Activated B cell treated with CpG ODN at 0.5 μM for 24 hours (primary cell): ENCODE measurements at places on chromosomes 6 and 20. TPM values are rescaled to one million over a fixed set of nuclear protein-coding genes. Genes with fewer than 3 reads are reported as not detected.

- DNase-seq: no peak
Observed at GRCh38 chr6:36223706-36224105, 27.2 kb downstream of the BRPF3 start.

DNA sequence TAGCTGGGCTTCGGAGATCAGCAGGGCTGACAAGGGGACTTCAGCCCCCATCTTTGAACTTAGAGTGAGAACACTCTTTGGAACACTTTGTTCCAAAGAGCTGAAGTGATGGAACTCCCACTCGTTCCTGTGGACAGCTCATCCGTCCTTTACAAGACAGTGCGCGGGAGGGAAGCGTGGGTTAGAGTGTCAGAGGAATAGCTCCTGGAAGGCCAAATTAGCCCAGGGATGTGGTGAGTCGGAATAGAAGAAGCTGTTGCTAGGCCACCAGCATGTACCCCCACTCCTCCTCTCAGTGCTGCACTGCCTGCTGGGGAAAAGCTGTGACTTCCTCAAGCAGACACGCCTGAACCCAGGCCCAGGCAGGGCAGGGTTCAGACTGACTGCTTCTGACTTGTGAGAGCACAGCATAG is 1.7 kb downstream of the SDCBP2 start:
- peak; percentile 4 for DNase-seq

DNA sequence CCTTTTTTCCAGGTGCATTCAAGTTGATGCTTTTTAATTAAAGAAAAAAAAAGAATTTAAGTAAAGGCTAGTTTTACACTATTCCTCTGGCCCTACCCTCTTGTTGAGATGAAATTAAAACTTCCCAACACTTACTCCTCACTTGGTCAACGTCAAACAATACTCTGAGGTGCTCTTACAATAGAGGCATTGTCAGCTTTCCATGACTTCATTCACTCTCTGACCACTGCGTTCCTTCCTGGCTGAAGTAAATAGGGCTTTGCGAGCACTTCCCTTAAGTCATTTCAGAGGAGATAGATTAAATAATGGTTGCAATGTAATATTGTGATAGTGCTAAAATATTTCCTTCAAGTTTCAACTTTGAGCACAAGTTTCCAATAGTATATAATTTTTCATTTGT is 229.8 kb upstream of the CEP162 start:
- DNase-seq: no peak

DNA sequence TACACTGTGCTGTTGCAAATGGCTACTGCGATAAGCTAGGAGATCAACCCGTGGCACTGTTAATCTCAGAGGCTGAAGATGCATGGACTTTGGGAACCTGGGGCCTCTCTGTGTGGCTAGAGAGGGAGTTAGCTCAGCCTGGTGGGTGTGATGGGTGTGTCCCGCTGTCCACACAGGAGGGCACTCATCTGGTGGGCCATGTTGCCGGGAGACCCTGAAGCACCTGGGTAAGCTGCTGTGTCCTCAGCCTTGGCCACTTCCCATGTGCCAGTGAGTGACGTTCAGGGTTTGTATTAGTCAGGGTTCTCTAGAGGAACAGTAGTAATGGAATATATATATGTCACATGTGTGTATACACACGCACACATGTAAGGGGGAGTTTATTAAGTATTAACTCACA is 132.7 kb downstream of the ERMARD start:
- no peak for DNase-seq

- DNase-seq: no peak
Observed at GRCh38 chr20:6614836-6615235, 152.7 kb upstream of the BMP2 start.

- DNase-seq: no peak
Observed at GRCh38 chr6:43175676-43176422, 4.8 kb downstream of the SRF start.

- no peak for DNase-seq
Observed at GRCh38 chr20:58571693-58572427, 56.7 kb upstream of the APCDD1L start.

DNA sequence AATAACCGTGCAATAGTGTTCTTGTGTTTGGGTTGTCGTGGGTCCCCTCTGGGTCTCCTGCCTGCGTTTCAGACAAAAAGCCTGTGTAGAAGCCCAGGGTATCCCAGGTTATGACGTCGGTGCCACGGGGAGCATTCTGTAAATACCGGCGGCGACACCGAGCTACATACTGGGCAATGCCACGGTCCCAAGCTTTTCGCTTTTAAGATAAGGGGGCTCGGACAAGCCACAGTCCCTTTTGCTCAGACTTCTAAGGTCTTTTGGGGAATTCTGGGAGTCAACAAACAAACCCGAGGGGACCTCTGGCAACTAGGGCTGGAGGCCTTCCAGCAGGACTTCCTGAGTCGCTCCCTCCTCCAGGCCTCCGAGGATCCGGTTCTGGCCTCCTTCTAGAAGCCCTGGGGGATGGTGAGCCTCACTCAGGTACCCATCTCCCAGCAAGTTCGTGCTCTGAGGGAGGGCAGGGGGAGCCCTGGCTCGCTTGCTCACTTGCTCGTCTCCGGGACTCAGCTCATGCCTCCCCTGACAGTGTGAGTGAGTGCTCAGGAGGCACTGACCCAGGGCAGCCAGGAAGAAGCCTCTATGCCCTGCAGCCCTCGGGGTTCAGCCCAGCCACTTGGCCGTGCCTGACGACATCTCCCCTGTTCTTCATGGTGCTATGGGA is 62.4 kb upstream of the MRPS10 start:
- no peak for DNase-seq

DNA sequence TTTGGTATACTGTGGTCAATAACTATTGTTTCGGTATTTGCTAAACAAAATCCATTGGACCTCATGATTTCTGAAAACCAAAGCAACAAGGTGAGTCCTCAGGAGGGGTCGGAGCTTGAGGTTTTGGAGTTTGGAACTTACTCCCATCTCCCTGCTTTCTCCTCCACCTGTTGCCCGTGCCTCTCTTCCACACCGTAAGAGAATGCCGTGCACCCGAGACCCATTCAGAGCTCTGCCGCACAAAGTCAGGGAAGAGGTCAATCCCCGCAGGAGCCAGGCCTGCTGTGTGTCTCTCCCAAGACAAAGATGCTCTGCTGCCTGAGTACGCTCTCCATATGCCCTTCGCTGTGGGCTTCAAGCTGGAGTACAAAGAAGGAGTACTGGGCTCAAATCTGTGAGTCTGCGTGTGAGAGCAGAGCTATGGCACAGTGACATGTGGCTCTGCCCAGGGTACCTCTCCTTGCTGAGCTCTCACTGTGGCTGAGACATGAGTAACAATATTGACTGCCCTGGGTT is 23.9 kb downstream of the PXDC1 start:
- DNase-seq: no peak

- DNase-seq: peak; percentile 65
Observed at GRCh38 chr6:6676910-6677441, 88.5 kb downstream of the LY86 start.

DNA sequence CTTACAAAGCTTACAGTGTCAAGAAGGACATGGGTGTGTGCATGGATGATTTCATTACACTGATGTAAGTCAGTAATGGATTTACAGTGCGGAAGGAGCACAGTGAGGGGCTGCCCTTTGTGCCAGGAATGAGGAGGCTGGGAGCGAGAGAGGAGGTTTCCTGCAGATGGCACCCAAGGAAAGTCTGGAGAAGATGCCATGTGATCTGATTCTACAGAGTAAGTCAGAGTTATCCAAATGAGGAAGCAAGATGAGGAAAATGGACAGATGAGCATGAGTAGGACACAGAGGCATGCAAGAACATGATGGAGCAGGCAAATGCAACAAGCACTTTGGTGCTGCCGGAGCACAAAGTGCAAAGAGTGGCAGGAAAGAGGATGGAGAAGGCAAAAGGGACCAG is 29.7 kb downstream of the MAP7 start:
- DNase-seq: no peak

- no peak for DNase-seq
Observed at GRCh38 chr6:10409731-10410206, 5.1 kb downstream of the TFAP2A start.

The C20orf204 gene
- total RNA-seq: 1.6 and 2.2 TPM in 2 replicates

The UNC5CL gene
- total RNA-seq: 1.7 and 2.2 TPM in 2 replicates

The HLA-DRB1 gene
- total RNA-seq: 621 and 630 TPM in 2 replicates

The WFDC5 gene
- not detected in 2 replicates for total RNA-seq

The FAM83C gene
- total RNA-seq: not detected in 2 replicates

The MKKS gene
- total RNA-seq: 8.1 and 8.6 TPM in 2 replicates

The MUCL3 gene
- total RNA-seq: not detected in 2 replicates

The TUBB gene
- 700 and 725 TPM in 2 replicates for total RNA-seq

The TREM1 gene
- 0.81 TPM in 1 of 2 replicates, not detected in the other for total RNA-seq

The ZSCAN31 gene
- total RNA-seq: 1.0 and 3.6 TPM in 2 replicates

The DEFB132 gene
- total RNA-seq: not detected in 2 replicates
